ENCODE measurements at places on chromosomes 4 and X. TPM values are rescaled to one million over a fixed set of nuclear protein-coding genes. Genes with fewer than 3 reads are reported as not detected.

GRCh38 chr4:127240764-127241105 lies 392.0 kb upstream of the INTU start:
- H3K27ac ChIP-seq, result no peak overlapping the region
- DNase-seq, result no peak
- no peak overlapping the region for H3K4me3 ChIP-seq
- H3K4me1 ChIP-seq, result no peaks in the 10 kb centered on the region

DNA sequence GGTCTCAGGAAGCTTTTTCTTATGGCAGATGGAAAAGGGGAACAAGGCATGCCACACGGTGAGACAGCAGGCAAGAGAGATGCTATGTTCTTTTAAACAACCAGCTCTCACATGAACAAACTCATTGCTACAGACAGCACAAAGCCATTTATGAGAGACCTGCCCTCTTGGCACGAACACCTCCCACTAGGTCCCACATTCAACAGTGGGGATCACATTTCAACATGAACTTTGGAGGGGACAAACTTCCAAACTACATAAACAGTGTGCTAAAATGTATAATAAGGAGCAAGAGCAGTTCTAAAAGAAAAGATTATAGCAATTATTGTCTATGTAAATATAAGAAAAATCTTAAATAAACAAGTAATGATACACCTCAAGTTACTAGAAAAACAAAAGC lies 391.8 kb upstream of the CPXCR1 start:
- no peak overlapping the region for H3K27ac ChIP-seq
- H3K27me3 ChIP-seq, result no peaks in the 10 kb centered on the region
- H3K4me3 ChIP-seq, result no peak overlapping the region

GRCh38 chr4:167616476-167616875 lies 382.2 kb upstream of the SPOCK3 start:
- no peak overlapping the region for H3K4me3 ChIP-seq
- DNase-seq, result no peak
- no peak overlapping the region for H3K27ac ChIP-seq
- no peaks in the 10 kb centered on the region for H3K36me3 ChIP-seq
- H3K4me1 ChIP-seq, result no peaks in the 10 kb centered on the region
- H3K27me3 ChIP-seq, result no peaks in the 10 kb centered on the region

DNA sequence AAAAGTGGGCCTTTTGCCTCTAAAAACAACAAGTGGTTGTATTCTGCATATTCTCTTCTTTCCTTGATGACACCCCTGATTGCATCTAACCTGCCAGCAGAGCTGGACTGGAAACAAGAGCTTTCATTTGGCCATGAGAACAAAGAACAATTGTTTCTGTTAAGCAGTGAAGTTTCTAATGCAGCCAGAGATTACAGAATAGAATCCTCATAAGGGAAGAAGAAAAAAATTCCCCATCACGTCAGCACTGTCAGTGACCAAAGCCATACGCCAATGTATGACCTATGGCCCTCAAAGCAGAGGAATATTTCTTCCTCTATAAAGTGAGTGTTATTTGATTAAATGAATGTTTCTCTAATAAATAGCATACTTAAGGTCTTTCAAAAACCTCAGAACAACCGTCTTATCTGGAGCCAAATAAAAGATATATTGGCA lies 529.1 kb upstream of the INTU start:
- no peaks in the 10 kb centered on the region for H3K27me3 ChIP-seq
- H3K4me1 ChIP-seq, result no peaks in the 10 kb centered on the region
- H3K27ac ChIP-seq, result no peak overlapping the region
- DNase-seq, result no peak

DNA sequence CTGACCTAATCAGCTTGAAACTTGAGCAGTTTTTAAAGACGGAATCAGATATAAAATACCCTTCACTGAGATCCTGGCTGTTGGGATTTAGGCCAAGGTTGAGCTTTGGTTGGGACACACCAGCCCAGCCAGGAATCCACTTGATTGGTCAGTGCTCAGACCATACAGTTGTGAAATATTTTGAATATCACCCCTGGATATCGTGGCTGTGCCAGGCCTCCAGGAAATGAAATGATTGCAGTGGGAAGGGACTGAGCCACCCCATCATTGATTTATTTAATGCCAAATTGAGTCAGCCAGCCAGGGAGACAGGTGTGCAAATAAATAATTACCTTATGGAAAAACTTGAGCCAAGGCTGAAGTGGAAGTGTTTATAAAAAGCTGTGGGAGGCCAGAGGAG lies 128.4 kb upstream of the SCML1 start:
- H3K36me3 ChIP-seq, result no peaks in the 10 kb centered on the region
- DNase-seq, result no peak
- no peak overlapping the region for H3K27ac ChIP-seq
- H3K27me3 ChIP-seq, result no peaks in the 10 kb centered on the region
- no peak overlapping the region for H3K4me3 ChIP-seq
- no peaks in the 10 kb centered on the region for H3K4me1 ChIP-seq

GRCh38 chr4:70380578-70380977 lies 2.4 kb upstream of the SMR3B start:
- H3K27ac ChIP-seq, result no peak overlapping the region
- H3K4me1 ChIP-seq, result no peaks in the 10 kb centered on the region
- H3K36me3 ChIP-seq, result no peaks in the 10 kb centered on the region
- H3K27me3 ChIP-seq, result no peaks in the 10 kb centered on the region
- no peak overlapping the region for H3K4me3 ChIP-seq

CXorf58 gene
- total RNA-seq, result not detected

Measured in gastrocnemius medialis (tissue), 4 donors.